ENCODE measurements at places on chromosomes 4 and X.
A peak's percentile ranks its signal among the peaks of the same experiment; 100 is the strongest.

- no peak for DNase-seq
Measured at GRCh38 chrX:2487366-2487765, 13.4 kb downstream of the DHRSX start.

DNA sequence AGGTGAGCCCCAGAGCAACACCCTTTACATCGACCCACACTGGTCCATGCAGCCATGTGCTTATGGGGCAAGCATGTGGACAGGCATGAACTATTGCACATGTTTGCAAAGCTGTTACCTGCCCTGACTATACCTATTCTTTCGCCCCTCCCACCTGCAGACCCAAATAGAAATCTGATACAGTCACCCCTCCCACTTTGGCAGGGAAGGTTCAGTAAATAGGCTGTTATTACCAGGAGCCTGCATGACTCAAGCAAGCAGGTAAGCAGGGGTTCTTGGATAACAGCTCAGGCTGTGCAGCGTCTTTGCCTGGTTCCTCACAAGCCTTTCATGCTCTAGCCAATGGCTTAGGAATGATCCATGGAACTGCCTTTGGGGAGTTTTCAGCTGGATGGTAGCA, 122.7 kb upstream of the DIPK2B start:
- DNase-seq = no peak

GRCh38 chr4:25656031-25656430, 380 bp downstream of the SLC34A2 start:
- no peak for DNase-seq

- no peak for DNase-seq
Measured at GRCh38 chr4:120760047-120760446, 162.5 kb downstream of the PRDM5 start.

DNA sequence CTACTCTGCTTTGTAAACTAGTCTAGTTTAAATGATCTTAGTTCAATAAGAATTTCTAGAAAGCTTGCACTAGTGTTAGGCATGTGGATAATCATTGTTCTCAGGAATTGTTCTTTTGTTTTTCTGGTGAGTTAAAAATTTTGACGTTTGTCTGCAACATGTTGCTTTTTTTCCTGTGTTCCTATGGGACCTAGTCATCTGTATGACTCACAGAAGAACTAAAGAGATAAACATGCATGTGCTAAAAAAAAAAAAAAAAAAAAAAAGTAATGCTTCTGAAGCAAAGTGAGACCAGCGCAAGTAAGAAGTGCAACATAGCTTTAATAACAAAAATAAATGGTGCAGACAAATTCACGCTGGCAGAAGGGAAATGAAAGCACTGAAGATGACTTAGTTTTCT, 471.2 kb downstream of the IQCM start:
- no peak for DNase-seq

- no peak for DNase-seq
Measured at GRCh38 chr4:8651661-8652180, 59.2 kb downstream of the CPZ start.

GRCh38 chrX:49230500-49231232, 2.5 kb downstream of the CACNA1F start:
- peak; percentile 25 for DNase-seq

DNA sequence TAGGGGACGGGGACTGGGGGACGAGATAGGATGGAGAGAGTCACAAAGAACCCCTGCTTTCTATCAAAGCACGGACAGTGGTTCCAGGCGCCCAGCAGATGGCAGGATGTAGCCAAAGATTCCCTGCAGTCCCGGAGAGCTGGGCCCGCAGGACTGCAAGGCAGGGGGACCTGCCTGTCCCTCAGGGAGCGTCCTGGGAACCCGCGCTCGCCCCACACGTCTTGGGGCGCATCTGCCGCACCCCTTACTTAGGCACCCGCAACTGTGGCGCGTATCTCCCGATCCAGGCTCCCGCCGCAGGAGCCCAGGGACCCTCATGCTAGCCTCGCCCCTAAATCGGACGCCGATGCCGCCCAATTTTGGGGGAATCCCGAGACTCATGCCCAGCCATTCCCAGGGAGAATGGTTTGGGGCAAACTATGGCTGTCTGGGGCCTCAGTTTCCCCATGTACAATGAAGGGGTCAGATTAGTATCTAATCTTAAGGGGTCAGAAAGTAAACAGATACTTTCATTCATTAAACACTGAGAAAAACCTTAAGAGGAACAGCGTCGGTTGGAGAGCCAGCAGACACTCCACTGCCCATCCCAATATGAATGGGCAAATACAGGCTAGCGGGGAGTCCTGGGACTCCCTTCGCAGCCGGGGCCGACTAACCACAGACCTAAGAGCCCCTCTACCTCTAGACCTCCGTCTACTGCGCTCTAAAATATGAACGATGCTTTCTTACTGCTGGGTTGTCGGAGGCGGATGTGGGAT, 581 bp upstream of the STK32B start:
- DNase-seq = peak; percentile 67

- no peak for DNase-seq
Measured at GRCh38 chrX:16756724-16757123, 29.5 kb upstream of the TXLNG start.

- no peak for DNase-seq
Measured at GRCh38 chrX:10106806-10107205, 50.0 kb upstream of the CLCN4 start.

GRCh38 chr4:156983366-156983765, 11.8 kb upstream of the PDGFC start:
- DNase-seq = no peak

DNA sequence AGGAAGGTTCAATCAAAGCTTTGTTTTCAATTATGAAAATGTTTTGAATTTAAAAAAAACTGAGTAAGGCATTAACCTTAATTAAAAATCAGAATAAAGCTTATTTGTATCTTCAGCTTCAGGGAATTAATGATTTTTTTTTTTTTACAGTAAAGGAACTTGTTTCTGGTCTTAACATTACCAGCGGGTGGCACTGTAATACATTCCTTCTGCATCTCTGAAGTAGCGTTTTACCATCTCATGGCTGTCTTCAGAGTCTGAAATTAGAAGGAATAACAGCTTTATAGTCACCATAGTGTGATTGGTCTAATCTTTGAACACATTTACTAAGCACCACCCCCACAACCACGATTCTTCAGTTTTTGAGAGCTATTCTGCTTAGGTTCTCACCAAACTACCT, 102.6 kb downstream of the IL1RAPL2 start:
- DNase-seq = no peak

DNA sequence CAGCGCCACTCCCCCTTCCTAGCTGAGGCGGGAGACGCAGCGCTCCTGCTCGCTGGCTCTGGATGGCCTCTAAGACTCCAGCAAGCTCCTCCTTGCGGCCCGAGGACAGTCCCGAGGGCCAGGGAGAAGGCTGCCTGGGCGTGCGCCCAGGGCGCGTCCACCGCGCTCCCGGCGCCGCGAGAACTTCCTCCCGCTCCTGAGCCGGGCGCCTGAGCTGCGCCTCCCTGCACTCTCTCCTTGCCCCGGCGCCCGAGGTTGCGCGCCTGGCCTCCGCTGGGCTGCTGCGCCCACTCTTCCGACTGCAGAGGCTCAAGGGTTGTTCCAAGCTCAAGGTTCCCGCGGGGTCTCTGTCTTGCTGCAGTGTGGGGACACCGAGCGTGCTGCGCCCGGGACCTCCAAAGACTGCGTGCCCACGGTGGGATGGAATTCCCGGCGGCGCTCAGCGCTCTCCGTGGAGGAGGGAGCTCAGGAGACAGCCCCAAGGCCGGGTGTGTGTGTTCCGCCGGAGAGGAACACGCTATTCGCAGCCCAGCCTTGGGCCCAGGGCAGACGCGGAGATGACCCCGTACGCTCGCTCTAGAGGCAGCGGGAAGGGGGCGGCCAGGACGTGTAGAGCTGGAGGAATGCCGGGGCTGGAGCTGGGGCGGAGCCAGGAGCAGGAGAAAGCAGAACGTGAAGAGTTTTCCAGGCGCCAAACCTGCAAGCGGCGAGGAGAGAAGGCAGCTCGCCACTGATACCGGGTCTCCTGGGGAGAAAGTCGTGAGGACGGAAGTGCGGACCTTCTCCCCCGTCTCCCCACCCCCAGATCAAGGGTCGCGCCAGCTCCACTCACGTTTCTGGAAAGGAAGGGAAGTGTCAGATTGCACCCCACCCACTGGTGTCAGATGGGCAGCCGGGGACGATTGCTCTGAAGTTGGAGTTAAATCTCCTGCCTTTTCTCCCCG, at the start of gene ARHGAP6:
Gene ARHGAP6, minus strand, starts transcription at position 753 of the 944 bp plus-strand sequence. CDS start 1,092 bp downstream, outside the sequence.
- DNase-seq = no peak

DNA sequence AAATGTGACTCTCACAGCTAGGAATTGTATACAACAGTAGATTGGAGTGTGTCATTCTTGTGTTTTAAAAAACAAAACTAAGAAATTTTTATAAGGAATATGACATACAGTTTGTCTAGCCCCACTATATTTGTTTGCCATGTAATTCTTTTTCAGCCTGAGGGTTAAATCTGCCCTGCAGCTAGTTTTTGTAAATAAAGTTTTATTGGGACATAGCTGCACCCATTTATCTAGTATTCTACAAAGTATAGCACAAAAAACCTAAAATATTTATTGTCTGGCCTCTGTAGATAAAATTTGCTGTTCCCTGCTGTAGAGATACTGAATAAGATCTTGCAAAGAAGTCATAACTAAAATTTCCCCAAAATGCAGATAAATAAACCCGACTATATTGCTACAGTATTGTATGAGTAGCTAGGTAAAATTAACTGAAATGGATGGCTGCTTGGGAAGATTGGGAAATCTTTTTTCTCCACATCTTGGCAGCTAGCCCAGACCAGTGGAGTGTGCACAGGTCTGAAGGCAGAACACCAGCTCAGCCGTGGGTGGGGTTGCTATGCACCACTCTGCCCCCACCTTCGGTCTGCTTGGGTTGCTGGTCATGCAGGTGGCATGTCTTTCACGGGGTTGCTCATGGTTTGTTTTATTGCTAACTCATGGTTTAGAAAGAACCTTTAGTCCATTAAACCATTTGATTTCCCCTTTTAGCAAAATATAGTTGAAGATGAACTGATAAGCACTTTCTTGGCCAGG, 127.9 kb downstream of the KLHL8 start:
- DNase-seq = peak; percentile 67

DNA sequence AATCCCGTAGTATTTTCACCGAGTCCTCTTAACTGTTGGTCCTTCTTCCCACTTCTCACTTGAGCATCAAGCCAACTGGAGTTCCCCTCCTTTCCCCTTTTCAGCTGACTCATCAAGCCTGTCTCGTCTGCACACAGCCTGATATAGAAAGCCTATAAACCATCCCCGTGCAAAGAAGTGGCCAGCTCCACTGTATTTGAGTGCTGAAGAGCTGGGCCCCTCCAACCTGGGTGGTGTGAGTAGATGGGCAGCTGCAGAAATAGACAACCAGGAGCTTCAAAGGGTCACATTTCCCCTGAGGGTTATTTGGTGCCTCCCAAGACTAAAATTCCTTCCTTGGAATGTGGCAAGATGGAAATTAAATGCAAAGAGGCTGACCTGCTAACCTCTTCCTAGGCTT, 199.7 kb downstream of the HS6ST2 start:
- DNase-seq = no peak

- DNase-seq = no peak
Measured at GRCh38 chrX:45479196-45479834, 278.6 kb upstream of the DIPK2B start.

GRCh38 chr4:89379511-89380044, 72.0 kb upstream of the GPRIN3 start:
- DNase-seq = peak; percentile 91

DNA sequence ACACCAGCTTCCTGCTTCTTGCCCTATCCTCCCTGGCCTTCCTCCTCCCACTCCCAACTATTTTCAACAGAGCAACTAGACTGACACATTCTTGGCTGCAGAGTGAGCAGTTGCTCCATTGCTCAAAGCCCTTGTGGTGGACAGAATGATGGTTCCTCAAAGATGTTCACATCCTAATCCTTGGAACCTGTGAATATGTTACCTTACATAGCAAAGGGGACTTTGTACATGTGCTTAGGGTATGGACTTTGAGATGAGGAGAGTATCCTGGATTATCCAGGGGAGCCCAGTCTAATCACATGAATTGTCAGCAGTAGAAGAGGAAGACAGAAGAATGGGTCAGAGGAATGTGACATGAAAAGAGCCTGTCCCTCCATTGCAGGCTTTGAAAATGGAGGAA, 24.9 kb upstream of the HOPX start:
- no peak for DNase-seq

DNA sequence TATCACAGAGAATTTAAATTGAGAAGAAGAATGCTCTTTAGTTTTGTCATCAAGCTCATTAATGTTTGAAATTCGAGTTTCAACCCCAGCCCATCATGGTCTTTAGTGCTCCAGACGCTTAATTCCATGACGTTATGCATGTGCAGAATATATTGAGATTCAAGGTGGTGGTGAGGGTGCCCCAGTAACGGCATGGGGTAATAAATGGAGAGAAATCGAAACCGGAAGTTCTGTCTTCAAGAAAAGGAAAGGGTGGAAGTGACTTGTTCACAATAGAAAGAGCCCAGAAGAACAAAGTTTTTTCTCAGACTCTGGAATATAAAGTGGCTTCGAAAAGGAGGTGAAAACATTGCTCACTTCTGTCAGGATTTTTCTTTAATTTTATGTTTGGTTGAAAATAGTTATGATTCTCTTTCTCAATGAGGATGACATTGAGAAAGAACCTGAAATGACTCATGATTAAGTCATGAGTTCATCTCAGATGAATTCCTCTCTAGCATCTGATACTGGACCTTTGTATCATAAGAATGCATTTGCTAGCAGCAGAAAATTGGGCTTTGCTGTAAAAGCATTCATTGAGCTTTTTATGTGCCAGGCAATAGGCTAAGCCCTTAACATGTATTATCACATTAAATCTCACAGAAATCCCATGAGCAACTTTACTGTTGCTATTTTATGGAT, 779 bp upstream of the DDX60L start:
- peak; percentile 54 for DNase-seq

- peak; percentile 36 for DNase-seq
Measured at GRCh38 chrX:46961574-46962283, 49.5 kb downstream of the JADE3 start.

DNA sequence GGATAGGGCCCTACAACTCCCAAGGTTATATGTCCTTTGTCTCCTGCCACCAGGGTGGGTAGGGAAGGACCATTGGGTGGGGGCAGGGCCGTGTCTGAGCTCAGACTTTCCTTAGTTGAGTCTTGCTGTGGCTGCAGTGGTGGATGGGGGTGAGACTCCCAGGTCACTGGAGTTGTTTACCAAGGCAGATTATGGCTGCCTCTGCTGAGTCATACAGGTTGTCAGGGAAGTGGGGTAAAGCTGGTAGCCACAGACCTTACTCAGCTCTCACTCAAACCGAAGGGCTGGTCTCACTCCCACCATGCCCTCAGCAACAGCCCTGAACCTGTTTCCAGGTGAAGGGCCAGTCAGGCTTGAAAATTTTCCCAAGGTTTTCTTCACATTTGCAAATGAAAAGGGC, 58.8 kb upstream of the FAAH2 start:
- no peak for DNase-seq

DNA sequence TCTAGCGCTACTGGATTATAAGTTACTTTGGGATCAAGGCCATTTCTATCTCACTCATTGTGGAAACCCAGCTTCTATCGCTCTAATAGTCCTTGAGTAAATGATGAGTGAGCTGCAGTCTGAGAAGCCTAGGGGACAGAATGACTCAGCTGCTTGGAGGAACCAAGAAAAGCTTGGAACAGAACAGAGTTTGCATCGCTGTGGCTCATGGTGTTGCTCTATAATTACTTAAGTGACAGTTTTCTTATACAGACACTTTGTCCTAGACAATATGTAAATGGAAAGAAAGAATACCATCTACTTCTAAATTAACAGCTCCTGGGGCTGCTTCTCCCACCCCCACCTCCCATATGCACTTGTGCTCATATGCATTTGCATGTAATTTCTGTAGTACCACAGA, 156.9 kb downstream of the SLIT2 start:
- no peak for DNase-seq

All from NCI-H1092 treated with DMSO at 0.1 percent for 48 hours (cell line).